ENCODE measurements at places on chromosomes 16 and 17.

DNA sequence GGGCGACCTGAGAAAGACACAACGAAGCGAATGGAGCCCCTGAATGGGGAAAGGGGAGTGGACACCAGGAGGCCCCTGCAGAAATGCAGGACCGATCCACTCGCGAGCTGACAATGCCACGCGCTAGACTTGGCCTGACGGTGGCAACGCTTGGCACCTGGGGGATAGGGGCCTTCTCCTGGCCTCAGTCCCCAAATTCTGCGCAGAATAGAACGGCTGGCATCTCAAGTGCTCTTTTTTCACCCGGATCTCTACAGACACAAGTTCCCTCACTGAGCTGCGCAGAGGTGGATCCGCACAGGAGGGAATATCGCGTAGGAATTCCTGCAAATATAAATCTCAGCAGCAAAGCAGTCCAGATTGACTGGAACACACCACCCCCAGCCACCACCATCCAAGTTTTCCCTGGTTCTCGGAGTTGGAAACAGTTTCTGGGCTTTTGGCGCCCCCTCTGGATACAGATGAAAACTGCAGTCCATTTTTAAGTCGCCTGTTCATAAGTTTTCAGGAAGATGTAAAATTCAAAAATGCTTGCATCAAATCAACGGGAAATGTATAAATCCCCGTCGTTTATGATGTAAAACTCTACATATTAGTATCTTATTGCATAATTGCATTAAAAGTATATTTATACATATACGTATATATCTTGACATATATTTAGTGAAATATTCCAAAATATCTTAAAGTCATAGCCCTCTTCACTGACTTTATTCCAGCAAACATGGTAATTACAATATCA is 2.3 kb upstream of the SOX9 start:
- peak; percentile 84 for DNase-seq

GRCh38 chr16:17654571-17654970 is 183.8 kb upstream of the XYLT1 start:
- no peak for DNase-seq

GRCh38 chr17:44557651-44558285 is 484 bp downstream of the FZD2 start:
- DNase-seq, result peak; percentile 79

DNA sequence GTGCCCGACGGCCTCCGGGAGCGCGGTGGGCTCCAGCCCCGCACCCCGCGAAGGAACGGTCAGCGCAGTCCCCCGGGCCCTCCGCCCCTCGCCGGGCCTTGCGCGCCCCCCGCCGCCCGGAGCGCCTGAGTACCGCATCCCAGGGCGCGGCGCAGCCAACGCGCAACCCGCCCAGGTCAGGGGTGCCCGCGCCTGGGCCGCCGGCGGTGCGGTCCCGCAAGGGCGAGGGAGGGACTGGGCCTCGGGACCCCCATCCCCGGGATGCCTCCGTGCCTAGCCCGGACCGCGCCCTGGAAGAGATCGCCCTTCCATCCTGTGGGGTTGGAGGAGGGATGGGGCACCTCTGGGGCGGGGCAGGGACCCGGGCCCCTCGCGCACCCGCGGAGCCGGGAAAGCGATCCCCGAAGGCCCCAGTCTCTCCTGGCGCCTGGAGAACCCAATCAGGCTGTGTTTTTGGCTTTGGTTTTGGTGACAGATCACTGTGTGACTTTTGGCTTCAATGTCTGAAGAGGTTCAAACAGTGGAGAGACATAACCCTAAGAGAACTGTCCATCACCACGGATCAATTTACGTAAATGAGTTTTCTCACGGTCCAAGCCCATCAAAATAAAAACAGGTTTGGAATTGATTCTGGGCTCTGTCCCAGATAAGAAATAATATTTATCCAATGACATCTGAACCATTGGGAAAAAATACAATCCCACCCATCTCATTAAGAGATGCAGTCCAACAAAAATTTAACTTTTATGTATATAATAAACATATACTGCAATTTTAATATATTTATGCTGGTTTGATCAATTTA is 17.8 kb downstream of the ENPP7 start:
- DNase-seq, result peak; percentile 35

GRCh38 chr17:71870546-71870862 is 250.3 kb upstream of the SOX9 start:
- peak; percentile 47 for DNase-seq

DNA sequence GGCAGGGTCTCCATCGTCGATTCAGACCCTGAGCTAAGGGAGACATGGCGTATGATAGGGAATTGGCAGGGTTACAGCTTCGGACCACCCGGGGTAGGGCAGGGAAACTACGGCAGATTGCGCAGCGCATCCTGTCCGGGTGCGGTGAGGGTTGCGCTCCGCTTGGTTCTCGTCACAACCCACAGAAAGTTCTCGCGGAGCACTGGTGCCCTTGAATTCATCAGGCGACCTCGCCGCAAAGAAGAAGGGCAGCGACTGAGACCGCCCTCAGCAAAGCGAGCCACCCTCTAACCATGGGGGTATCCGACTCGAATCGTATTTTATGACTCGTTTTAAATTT is 1.2 kb downstream of the HS3ST3B1 start:
- DNase-seq, result peak; percentile 48
